Activated CD8-positive, alpha-beta T cell treated with anti-CD3 and anti-CD28 coated beads, Interleukin-2, amount 10 ng/mL, durations not matched to agents 7 days and 5 days (primary cell): ENCODE measurements at places on chromosomes 3 and 15. TPM values are rescaled to one million over a fixed set of nuclear protein-coding genes. Genes with fewer than 3 reads are reported as not detected.

DNA sequence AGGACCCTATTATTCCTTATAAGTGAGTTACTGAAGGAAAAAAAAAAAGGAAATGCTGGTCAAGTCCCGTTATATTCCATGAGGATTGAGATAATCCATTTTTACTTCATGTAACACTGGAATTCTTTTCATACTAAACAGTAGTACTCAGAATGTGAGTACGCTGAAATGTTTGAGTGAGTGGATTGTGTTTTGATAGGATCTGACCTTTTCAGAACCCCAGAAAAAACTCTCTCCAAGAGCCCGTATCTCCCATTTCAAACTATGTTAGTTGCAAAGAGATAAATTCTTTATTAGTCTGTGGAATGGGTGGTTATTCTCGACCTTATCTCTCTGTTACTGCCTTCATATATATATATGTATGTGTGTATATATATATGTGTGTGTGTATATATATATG, 2.5 kb upstream of the LPP start:
- no peak for DNase-seq

- no peak for DNase-seq
These were observed 33.7 kb upstream of the MTHFS start for GRCh38 chr15:79930516-79930915.

Gene ACP3
- not detected for total RNA-seq

- no peak for DNase-seq
These were observed 171.9 kb downstream of the FAM43A start for GRCh38 chr3:194857469-194858113.

DNA sequence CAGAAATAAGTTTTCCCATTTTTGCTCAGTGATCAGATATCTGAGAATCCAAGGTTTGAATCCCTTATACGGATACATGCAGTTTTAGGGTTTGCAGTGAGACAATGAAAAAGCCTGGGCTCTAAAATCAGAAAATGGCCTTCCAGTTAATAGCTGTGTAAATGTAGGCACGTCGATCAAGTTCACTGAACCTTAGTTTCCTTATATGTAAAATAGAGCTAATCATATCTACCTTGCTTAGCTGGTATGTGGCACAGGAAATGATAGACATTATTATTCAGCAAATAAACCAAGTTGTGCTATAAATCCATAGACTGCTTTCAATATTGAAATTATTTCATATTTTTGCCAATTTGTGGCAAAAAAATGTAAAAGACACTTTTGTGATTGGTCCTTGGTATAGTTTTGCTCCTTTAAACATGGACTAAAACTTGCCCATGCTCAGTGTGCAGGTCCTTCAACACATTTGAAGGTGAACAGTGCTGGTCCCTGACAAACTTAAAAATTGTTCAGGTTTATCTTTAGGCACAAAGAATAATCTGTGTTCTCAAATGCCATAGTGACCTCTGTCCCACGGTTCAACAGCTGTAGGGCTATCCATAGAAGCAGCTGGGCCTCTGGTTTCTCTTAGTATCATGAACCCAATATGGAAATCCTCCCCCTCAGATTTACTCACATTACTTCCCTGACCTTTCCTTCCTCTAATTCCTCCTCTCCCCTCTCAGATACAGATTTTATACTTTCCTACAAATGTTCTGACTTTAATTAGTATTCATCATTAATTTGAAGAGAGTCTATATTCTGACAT, 51.0 kb downstream of the CCDC54 start:
- DNase-seq: no peak
